A375 (cell line): ENCODE measurements at places on chromosomes 3 and 15. TPM values are rescaled to one million over a fixed set of nuclear protein-coding genes. Genes with fewer than 3 reads are reported as not detected.

The GOLGA6B gene
- 0.15 TPM in 1 of 2 replicates, not detected in the other for total RNA-seq

The GJD2 gene
- total RNA-seq, result not detected in 2 replicates

The ITGA11 gene
- 1.2 and 2.6 TPM in 2 replicates for total RNA-seq

The KLHL40 gene
- not detected in 2 replicates for total RNA-seq

The MORC1 gene
- not detected in 2 replicates for total RNA-seq

The NANOGP8 gene
- total RNA-seq, result 0.64 TPM in 1 of 2 replicates, not detected in the other
